ENCODE measurements at places on chromosomes 7 and 10.

DNA sequence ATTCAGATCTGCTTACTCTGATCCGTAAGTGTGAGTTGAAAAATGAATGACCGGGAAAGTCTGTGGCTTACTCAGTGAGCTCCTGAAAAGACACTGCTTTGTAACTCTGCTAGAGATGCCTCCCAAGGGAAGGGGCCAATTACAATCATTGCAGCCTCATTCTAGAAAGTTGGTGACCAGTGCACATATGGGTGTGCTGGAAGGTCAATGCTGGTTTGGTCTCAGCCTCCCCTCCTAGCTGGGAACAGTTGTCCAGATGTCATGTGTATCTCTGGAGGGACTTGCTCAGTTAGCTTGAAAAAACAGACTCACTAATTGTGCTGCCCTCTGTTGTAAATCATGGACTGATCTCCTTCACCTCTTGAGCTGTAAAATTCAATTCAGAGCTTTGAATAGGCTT lies 405.0 kb downstream of the ADRA2A start:
- DNase-seq = no peak

- DNase-seq = no peak
Observed at GRCh38 chr10:3853016-3853415, 68.0 kb upstream of the KLF6 start.

DNA sequence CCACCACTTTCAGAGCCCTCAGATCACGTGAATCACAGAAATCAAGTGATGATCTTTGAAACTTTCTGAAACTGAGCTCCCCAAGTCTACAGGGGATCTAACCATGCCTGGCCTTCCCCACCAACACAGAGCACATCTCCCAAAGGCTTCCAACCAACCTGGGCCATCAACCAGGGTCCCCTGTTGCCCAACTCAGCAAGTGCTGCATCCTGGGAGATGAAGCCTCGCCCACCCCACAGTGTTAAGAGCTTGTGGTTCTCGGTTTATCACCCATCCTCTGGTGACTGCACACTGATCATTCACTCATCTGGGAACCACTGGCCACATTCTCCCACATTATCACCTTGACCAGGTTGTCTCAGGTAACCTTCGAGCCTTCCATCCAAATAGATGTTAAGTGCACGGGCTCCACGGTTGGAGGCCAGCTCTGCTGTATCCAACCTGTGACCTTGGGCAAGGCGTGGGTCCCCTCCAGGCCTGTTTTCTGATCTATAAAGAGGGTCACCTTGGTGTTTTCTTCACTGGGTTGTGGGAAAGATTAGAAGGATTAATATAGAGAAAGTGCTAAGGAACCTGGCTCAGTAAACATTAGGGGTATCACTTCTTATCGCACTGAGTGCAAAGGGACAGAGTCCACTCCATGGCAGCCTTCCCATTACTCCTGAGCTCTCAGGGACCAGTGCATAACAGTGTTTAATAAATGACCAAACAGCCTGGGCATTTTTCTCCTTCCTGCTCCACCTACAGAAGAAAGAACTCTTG lies 3.6 kb downstream of the ZNF488 start:
- DNase-seq = no peak

GRCh38 chr7:142431491-142431890 lies 173.6 kb upstream of the PRSS58 start:
- no peak for DNase-seq

DNA sequence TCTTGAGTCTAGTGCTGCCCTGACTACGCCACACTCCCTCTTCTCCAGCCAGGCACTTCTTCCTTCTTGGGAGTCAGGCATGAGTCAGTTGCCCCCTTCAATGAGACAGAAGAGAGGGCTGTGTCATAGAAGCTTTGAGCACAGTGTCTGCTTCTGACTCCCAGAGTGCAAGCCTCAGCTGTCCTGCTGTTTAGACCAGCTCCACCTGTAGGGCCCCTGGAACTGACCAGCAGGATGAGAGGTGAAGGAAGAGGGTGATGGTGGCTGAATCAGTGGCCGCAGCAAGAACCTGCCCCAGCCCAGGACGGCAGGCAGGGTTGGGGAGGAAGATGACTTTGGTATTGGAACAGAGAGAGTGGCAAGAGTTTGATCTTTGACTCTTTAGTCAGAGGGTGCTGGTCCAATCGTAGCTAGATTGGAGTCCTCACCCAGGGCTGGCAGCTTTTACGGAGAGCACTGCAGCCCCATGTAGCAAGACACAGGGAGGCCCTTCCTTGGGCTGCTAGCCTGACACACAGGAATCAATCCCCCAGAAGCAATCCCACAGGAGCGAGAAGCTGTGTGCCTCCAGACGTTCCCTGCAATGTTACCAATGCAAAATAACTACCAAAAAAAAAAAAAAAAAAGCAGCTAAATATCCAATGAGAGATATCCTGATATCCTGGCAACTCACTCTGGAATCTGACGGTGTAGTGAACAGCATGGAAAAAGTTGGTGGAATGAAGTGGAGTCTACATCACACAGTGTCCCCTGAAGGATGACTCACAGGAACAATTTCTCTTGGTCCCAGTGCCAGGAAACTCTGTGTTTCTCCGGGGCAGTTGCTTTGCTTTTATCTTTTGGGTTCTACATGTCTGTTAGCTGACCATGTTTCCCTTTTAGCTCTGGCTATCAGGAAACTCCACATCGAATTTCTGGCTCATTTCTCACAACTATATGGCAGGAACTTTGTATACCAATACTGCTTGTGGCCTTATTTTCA lies 6.9 kb downstream of the C10orf62 start:
- no peak for DNase-seq

GRCh38 chr10:25766687-25767221 lies 167.3 kb upstream of the MYO3A start:
- DNase-seq = no peak

- no peak for DNase-seq
Observed at GRCh38 chr10:30200017-30200415, 140.6 kb upstream of the JCAD start.

GRCh38 chr10:49690698-49691356 lies 11.4 kb downstream of the C10orf53 start:
- DNase-seq = no peak

DNA sequence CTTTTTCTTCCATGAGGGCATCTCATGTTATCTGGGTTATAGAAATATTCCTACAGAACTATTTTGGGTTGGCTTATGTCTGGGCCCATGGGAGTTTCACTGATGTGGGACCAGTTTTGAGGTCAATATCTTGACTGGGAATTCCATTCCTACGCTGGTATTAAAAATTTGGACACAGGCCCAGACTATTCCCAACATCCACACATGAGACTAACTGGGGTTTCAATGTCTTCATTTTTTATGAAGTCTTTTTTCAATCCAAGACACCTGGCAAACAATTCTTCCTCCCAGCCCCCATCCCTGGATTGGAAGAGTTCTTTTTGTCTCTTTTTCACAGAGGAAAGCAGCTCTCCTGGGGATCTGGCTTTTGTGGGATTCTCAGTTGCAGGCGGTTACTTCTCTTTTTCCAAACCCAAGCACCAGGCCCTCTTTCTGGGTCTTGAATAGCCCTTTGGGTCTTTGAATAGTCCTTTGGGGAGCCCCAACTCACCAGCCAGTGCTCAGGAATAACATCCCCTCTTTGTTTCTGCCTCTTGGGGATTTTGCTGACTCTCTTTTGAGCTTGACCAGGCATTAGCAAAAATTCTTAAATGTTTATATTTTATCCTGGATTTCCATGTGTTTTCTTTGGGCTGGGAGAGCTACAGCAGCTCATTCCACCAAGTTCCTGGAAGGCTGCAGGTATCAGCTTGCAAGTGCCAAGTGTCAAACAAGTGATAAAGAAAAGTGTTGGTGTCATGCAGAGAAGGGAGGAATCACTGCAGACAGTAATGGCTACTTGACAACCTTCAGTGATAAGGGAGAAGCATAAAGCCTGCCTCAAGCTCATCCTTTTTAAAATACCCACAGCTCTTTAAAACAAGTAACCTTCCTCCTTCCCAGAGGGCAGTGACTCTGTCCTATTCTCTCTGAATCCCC lies 234.3 kb downstream of the ADAM12 start:
- no peak for DNase-seq

DNA sequence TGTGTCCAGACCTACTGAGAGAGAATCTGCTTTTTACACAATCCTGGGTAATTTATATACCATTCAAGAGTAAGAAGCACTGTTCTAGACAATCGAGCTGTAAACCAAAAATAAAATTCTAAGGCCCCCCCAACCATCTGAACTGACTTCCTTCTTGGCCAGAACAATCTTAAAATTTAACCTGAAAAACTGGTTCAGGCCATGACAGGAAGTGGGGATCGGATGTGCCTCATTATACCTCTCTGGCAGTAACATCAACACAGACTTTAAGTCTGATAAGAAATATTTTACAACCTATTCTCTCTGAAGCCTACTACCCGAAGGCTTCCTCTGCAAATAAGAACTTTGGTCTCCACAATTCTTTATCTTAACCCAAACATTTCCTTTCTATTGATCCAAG lies 75.2 kb upstream of the KIF5B start:
- no peak for DNase-seq

DNA sequence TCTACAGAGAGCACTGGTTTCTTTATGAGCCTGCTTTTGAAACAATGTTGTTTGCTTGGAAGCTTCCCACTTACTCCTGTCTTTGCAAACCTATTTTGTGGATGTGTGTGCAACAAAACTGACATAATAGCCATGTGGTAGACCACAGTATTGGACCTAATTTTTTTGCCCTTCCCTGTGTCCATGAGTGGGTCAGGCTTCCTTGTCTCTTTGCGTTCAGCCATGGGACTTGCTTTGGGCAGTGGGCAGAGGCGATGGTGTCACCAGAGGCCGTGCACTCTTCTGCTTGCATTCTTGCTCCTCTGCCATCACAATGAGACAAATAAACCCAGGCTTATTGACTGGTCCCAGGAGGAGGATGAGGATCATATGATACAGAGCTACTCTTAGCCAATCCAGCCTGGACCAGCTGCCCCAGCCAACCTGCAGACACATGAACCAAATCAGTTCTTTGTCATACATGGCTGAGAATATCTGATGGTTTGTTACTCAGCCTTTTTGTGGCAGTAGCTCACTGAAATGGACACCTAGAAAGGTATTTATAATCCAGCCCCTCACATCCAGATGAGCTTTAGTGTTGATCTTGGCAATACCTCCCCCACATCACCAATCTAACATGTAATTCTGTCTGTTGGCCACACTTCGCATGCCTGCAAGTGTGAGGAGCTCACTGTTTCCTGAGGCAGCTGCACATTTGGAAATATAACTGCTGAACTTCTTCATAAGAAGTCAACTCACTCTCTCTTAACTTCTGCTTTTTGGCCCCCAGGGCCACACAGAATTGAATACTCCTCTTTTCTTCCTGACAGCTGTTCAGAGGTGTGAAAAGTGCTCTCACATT lies 427.8 kb upstream of the ZMIZ1 start:
- DNase-seq = no peak

DNA sequence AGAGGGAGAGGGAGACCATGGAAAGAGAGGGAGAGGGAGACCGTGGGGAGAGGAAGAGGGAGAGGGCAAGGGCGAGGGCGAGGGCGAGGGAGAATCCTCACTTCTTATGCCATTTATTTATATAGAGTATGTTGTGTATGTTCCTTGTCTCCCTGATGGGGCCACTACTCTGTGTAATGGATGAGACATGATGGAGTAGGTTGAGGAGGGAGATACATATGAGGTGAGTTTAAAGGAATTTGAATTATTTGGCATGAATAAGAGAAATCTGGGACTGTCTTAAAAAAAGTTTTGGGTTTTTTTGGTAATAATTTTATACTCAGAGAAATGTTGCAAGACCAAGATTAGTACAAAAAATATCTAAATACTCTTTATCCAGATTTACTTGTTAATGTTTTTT lies 20.1 kb downstream of the CCSER2 start:
- no peak for DNase-seq

DNA sequence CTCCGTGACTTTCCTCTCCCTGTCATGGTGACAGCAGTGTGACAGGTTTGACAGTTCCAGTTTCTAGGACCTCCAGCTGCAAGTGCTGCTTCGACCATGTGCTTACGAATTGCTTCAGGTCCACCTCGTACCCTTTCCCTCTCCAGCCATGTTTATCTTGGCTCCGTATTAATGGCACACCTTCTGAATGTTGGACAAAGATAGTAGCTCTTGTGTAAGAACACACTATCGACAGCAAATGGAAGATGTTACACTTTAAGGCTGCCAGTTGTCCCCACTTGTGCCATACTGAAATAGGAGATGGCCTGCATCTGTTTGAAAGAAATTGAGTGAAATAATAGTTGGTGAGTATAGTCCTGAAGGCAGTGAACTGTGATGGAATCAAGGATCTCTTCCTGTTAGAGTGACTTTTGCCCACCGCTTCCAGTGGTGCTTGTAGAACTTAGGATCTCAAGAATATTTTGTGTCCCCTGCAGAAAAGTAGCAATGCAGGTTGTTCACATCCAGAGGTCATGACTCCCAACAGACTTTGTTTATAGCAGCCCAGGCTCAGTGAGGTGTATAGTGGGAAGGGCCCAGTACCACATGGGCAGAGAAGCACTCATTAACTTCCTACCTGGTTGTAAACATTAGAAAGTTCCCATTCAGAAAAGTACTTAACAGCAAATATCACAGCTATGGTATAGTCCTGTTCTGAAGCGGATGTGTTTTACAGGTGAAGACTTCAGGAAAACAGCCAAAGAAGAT lies 629.7 kb upstream of the GALNT17 start:
- no peak for DNase-seq

DNA sequence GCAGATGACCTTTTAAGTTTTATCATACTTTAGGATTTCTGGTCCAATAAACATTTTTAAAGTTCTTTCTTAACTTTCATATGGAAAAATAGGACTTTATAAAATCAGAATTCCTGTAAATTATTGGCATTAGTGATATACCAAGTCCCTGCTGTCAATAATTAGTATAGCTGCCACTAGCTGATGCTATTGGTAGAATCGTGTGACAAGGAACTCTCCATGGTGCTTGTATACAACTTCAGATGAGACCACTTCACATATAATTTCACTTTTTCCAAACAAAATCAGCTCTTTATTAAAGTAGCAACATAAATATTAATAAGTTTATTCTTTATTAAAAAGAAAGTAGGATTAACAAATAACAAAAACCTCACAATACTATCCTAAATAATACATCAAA lies 49.9 kb downstream of the ZNF800 start:
- DNase-seq = no peak

GRCh38 chr10:108567899-108568752 lies 1355.2 kb downstream of the XPNPEP1 start:
- no peak for DNase-seq

DNA sequence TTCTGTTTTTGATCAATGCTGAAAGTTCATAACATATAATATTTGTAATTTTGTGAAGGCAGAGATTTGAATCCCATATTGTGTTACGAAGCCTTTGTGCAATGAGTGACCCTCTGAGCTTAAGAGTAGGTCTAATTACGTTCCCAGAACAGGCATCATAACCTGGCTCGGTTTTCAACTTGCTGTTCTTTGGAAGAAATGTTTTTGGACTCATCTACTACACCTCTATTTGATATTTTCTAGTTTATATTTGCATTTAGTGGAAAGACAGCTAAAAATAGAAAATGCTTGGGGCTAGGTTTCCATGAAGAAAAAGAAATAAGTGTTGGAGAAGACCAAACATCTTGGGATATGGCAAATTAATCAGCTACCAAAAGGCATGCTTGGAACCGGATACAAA lies 234.8 kb downstream of the AGMO start:
- DNase-seq = no peak

DNA sequence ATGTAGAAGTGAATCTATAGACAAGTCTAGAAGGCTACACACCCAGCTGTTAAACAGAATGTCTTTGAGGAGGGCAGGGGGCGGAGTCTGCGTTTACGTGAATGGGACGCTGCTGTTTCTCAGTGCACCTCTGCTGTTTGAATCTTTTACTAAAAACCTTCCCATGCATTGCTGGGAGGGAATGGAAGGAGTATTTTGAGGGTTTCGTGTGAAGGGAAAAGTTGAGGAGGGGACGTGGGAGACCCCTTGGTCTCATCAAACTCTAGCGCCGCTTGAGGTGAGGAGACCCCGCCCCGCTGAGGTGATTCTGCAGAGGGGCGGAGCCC lies 492 bp upstream of the VCL start:
- no peak for DNase-seq
